ENCODE measurements at places on chromosomes 6 and 20.

GRCh38 chr6:45830441-45831139 is 185.1 kb downstream of the CLIC5 start:
- no peak for DNase-seq

GRCh38 chr6:158653577-158654354 is 3.9 kb downstream of the SYTL3 start:
- DNase-seq = peak; percentile 50

GRCh38 chr20:17854307-17854903 is 114.2 kb downstream of the SNX5 start:
- DNase-seq = peak; percentile 71

GRCh38 chr20:7608250-7608649 is 332.0 kb downstream of the HAO1 start:
- DNase-seq = no peak

DNA sequence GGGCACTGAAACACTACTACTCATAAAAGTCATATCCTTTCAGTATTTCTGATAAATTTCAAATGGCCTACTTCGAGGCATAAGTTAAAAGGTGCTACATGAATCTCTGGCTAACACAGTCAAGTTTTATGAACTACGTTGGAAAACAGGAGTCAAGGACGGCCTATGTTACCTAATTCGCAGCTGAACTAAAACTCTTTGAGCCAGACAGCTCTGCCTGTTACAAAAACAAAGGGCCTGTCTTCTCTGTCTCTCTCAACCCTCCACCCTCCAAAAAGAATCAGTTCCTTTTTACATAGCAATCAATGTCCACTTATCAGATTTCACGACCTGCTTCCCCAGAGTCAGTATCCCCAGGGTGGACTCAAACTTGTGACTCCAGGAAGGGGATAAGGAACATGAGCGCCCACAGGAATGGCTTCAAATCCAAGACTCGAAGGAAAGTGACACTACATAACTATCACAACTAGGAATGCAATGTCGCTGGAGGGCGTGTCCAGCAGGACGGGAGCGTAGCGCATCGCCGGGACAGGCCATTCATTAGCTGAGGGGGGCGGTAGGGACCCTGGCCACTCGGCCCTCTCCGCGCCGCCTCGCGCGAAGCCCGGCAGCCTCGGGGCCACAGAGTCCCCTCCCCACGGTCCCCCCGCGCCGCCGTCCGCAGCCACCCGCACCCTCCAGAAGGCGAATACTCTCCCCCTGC is 591 bp downstream of the IBTK start:
- DNase-seq = peak; percentile 65

DNA sequence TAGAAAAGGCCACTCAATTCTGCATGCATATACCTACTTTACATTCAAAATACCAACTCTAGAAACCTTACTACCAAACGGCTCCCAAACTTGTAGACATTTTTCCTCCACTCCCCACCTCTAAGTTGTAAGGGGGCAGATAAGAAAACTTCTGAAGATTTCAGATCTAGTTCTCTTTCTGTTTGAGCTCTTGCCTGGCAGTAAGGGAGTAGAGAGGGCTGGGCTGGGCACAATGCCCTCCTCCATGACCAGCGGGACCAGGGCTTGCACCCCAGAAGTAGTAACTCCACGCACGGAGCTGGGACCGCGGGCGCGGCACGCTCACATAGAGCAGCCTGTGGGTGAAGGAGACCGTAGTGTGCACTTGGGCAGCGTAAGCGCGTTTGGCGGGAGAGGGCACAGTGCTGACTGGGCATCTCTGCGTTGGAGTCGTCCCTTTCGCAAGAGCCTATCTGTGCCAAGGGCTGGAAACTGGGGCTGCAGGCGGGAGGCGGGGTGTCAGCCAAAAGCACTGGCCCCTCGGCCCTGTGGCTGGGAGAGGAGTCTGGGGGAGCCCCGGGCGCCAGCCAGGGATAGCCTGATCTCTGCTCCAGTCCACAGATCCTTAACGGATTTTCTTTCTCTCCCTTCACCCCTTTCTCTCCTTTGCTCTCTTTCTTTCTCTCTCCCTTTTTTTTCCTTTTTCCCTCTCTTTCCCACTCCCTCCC is 32.4 kb downstream of the PHACTR1 start:
- DNase-seq = no peak

DNA sequence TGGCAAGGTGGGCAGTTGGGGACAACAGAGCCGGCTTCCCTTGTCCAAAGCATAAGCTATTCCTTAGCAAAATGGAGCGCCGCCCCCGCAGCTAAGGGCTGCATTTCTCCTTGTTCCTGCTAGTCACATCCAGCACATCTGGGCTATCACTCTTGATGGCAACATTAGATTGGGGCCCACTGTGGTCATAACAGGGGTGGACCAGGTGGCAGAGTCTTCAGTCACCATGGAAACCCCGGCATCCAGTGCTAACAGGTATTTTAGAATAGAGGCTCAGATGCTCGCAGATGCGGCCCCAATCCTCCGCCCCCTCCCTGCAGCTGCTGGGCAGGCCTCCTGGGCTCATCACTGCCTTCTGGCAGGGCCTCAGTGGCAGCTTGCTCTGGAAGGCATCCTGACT is 168.2 kb upstream of the PROKR2 start:
- DNase-seq = no peak

DNA sequence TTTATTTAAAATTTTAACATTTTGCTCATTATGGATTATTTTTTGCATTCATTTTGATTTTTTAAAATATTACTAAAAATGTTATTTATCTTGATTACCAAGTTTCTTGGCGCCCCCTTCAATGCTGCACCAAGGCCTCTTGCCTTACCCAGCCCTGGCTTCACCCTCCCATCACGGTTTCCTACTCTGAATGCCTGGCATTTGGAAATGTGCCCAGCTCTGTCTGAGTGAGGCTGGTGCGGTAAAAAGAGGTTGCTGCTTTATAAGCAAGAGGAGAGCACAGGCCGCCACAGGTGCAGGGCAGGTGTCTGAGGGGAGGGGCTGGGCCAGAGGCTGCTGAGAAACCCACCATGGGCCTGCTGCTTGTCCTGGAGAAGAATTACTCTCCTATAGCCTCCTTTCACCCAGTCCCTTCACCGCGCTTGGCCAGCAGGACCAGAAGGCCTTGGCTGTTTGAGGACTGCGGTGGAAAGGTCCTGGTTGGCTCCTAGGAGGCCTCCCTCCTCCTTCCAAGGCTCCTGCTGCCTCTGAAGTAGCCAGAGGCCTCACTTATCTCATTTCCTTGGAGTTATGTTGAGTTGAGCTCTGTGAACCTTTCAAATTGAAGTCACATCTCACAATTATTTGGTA is 62.6 kb downstream of the BANF2 start:
- DNase-seq = peak; percentile 18

DNA sequence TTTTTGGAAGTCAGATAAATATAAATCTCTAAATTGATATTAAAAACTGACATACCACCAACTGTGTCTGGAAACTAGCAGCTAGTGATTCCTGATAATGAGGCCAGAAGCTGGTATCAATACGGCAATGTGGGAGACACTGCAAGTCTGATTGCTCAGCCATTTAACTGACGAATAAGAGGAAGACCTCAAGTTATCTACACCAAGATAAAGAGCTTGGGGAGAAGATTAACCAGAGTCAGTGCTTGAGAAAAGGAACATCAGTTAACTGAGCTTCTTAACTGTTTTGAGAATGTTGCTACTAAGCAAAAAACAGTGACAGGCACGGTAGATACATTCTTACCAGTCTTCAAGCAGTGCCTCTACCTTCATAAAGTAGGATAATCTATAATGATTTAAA is 140.4 kb upstream of the TENT5A start:
- no peak for DNase-seq

- DNase-seq = no peak
Observed at GRCh38 chr6:11392778-11393507, 144.6 kb upstream of the TMEM170B start.
